ENCODE measurements at places on chromosomes 3 and 15.

DNA sequence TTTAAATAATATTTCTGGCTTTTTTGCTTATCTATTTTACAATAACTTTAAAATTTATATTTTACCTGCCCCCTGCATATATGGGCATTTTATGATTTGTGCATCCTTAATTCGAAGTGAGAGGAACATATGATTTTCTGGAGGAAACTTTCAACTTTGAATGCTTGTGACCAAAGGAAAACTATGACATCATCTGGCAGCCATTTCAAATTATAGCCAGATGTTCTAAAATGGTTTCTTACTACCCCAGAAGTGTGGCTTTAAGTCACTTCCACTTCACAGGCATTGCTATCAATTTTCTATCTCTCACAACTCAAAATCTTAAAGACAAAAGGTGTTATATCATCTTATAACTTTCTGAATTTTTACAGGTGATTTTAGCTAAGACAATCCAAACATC, 508.8 kb downstream of the RBMS3 start:
- no peak for DNase-seq

DNA sequence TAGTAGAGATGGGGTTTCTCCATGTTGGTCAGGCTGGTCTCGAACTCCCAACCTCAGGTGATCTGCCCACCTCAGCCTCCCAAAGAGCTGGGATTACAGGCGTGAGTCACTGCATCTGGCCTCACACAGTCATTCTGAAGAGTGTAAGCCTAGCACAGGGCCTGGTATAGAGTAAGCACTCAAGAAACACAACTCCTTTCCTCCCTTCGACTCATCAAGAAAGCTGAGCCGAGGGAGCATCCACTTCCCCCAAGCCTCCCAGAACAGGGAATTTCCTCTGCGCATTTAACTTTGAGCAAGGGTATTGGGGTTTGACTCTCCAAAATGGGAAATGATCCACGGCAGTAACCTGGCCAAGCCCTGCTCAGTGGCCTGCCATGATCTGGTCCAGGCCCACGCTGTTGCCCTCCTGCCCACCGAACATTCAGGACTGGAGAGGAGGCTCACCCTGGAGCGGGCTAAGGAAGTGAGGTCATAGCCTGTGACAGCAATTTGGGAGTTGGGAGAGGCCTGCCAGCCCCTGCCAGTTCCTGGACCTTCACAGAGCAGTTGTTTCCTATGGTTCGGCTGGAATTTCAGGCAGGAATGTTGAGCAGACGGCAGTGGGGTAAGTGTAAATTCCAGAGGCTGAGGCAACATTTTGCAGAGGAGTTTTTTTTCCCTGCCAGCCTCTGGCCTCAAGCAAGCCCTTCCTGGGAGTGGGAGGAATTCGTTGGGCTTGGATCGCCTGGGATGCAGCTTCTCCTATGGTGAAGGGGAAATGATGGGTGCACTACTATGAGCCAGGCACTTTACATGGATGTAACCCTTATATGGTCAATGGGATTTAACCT, 21.2 kb upstream of the SMAD3 start:
- no peak for DNase-seq

- no peak for DNase-seq
These were observed 14.5 kb upstream of the LPP start for GRCh38 chr3:188139466-188139865.

GRCh38 chr15:64004587-64004986, 41.7 kb downstream of the DAPK2 start:
- no peak for DNase-seq

GRCh38 chr3:63842127-63842526, 21.5 kb downstream of the THOC7 start:
- no peak for DNase-seq

GRCh38 chr15:75696854-75697259, 15.8 kb downstream of the CSPG4 start:
- DNase-seq, result no peak

GRCh38 chr3:14890476-14890875, 56.9 kb upstream of the NR2C2 start:
- no peak for DNase-seq

- DNase-seq, result no peak
These were observed 1.5 kb downstream of the VWA5B2 start for GRCh38 chr3:184230603-184231528.

- DNase-seq, result no peak
These were observed 309.7 kb upstream of the RBMS3 start for GRCh38 chr3:28971156-28971555.

DNA sequence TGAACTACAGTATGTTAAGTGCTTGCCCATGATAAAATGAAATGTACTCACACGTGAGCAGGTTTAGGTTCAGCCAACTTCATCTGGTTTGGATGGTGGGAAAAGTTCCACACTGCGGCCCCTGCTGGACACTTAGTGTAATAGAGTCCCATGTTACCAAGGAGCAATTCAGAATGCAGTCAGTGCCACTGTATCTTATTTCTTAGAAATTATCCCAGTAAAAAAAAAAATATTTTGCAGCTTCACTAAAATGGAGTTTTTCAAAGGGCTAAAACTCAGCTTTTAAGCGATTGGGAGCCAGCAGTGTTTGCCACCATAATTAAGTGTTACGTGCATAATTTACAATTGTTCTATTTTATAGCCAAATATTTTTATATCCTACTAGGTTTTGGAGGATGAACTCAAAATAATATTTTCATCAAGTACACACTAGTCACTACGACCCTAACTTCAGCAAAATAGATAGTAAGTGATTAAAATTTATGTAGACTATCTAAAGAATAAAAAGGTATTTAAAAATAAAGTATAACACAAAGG, 371.7 kb upstream of the GBE1 start:
- peak; percentile 78 for DNase-seq

- no peak for DNase-seq
These were observed 2.7 kb downstream of the FBXO40 start for GRCh38 chr3:121595765-121596406.

DNA sequence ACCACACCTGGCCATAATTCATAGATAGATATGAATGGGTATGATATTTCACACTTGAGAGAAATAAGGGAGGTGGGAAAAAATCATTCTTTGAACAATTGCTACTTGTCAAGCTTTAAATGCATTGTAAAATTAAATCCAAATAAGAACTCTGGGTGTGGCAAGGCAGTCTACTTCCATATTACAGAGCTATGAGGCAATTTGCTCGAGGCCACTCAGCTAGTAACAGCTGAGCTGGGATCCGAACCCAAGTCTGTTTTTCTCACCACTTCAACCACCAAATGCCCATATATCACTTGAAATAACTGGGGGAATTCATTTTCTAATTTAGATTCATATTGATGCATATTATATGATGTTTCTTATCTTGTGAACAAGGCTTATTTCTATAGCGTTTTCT, 482.2 kb upstream of the ADAMTS9 start:
- no peak for DNase-seq

- no peak for DNase-seq
These were observed 15.9 kb downstream of the CHL1 start for GRCh38 chr3:212432-212831.

- no peak for DNase-seq
These were observed 54.0 kb upstream of the ABHD2 start for GRCh38 chr15:89034305-89034704.

DNA sequence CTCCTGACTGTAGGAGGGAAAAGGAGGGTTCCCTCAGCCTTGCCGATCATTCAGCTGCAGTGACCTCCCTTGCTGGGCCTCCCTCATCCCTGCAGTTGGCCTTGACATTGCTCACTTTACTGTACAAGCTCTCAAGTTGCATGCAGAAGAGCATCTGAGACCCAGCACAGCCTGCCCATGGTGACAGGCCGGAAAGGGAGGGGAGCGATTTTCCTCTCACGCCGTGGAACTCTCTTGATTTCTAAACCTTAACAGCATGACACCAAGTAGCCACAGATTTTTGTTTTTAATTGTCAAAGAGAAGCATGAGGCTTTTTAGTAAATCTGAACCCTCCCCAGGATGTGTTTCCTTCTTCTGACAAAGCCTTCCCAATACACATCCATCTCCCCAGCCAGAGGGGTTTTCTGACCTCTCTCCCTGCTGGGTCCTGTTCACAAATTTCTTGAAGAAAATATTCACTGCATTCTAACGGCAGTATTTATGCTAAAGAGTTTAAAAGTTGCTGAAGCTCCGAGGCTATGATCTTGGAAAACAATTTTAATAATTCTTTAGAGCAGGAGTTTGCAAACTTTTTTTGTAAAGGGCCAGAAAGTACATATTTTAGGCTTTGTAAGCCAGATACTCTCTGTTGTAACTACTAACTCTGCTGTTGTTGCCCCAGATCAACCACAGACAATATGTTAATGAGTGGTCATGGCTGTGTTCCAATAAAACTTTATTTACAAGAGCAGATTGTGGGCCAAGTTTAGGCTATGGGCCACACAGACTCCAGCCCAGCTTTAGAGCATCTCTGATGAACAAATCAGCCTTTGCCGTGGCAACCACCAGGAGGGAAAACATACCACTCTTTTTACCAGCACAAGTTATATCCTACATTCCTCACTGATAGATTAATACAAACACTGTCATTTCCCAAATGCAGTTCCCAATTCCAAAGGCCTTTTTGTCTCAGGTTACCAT, 34.8 kb downstream of the LMCD1 start:
- DNase-seq, result no peak

DNA sequence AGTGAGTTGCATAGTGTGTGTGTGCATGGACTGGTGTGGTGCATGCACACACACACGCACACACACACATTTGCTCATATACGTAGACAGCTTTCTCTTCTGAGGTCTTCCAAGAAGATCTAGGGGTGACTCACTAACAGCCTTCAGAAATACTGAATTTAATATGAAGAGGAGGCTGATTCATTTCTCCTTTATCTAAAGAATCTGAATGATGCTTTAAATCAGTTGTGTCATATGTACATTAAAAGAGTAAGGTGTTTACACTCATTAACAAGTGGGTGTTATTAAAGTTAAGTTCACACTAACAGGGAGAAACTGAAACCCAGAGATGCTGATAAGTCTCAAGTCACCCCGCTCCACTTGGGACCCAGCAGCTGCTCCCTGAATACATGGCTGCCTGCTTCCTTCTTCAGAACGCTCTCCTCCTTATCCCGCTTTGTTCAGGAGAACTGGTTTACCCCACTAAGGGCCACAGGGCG, 22.0 kb downstream of the TMPRSS7 start:
- DNase-seq, result no peak

GRCh38 chr3:129592381-129593131, 13.9 kb downstream of the PLXND1 start:
- no peak for DNase-seq

- DNase-seq, result no peak
These were observed at the start of gene TRIM71 for GRCh38 chr3:32817558-32818228. TSS of gene TRIM71 (plus strand) at chr3:32817997. CDS start at chr3:32818081, 84 bp downstream.

DNA sequence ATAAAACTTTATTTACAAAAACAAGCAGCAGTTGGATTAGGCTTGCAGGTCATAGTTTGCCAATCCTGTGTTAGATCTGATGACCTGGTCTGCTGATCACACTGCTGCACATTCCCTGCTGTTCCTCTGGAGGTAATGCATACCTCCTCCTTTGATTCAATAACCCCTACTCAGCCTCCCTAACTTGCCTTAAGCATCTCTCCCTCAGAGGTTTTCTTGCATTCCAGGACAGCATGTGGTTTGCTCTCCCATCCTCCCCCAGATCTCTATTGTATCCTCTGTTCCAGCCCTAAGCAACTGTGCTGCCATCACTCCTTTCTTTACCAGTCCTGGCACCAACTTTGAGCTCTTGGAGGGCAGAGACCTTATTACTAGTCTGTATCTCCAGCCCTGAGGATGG, 63.4 kb downstream of the CACNA2D3 start:
- no peak for DNase-seq

- DNase-seq, result no peak
These were observed 7.2 kb downstream of the BRK1 start for GRCh38 chr3:10122724-10123123.

- no peak for DNase-seq
These were observed 74.0 kb downstream of the CNTN4 start for GRCh38 chr3:2172561-2173171.

DNA sequence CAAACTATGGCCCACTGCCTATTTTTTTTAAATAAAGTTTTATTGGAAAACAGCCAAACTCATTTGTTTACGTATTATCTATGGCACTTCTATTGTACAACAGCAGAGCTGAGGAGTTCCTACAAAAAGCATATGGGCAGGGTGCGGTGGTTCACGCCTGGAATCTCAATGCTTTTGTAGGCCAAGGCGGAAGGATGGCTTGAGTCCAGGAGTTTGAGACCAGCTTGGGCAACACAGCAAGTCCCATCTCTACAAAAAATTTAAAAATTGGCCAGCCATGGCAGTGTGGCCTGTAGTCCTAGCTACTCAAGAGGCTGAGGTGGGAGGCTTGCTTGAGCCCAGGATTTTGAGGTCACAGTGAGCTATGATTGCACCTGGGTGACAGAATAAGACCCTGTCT, 142.3 kb downstream of the RORA start:
- DNase-seq, result no peak

GRCh38 chr3:111338059-111338698, 203.8 kb upstream of the CD96 start:
- peak; percentile 81 for DNase-seq

GRCh38 chr3:18529631-18530030, 104.5 kb upstream of the SATB1 start:
- DNase-seq, result no peak

Data from COLO829 (cell line).